ENCODE measurements at places on chromosomes 2 and 18.

GRCh38 chr2:70671092-70671675 is 96.8 kb downstream of the ADD2 start:
- DNase-seq: no peak

- no peak for DNase-seq
Observed at GRCh38 chr2:171787333-171788072, 100.2 kb downstream of the DYNC1I2 start.

- peak; percentile 36 for DNase-seq
Observed at GRCh38 chr2:54103454-54104314, 11.7 kb upstream of the ACYP2 start.

GRCh38 chr2:188068093-188068492 is 223.6 kb upstream of the GULP1 start:
- DNase-seq: no peak
